GM12864 (cell line): ENCODE measurements at places on chromosomes 4 and X.
A peak's percentile ranks its signal among the peaks of the same experiment; 100 is the strongest.

DNA sequence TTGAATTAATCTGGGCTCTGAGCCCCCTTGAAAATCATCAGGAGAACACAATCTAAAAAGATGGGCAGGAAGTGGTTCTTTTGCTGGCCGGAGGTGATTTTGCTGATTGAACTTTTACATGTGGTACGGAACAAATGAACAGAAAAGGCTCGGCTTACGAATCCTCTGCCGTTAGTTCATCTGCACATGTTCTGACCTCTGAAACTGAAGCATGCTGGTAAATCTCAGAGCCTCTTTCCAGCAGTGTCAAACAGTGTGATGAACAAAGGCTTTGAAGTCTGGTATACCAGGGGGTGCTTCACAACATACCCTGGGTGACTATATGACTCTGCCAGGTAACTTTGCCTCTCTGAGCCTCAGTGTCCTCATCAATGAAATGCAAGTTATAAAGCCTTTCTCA lies 194.2 kb upstream of the C1QTNF7 start:
- DNase-seq = no peak

GRCh38 chrX:19593690-19594089 lies 78.4 kb upstream of the MAP3K15 start:
- DNase-seq = no peak

- DNase-seq = no peak
Measured at GRCh38 chr4:87442889-87443288, 20.5 kb downstream of the NUDT9 start.

DNA sequence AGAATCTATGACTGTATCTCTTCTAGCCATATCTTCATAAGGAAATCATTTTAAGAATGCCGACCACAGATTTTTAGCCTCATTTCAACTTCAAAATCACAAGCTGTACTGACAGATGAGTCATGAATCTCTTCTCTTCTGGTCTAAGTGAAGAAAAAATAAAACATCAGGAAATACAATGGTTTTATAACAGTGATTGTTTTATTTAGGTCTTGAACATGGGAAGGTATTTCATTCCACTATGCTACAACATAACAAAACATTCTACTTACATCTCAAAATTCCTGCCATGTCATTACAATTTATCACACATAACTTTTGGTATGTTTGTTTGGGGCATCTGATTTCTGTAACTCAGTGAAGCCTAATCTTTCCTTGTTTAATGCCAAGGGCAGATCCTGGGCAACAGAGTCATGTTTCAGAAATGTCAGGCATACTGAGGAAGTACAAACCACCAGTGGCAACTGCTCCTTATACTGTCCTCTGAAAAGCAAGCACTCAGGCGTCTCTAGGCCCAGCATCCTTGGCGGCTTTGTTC lies 325.0 kb downstream of the PDHA2 start:
- no peak for DNase-seq

DNA sequence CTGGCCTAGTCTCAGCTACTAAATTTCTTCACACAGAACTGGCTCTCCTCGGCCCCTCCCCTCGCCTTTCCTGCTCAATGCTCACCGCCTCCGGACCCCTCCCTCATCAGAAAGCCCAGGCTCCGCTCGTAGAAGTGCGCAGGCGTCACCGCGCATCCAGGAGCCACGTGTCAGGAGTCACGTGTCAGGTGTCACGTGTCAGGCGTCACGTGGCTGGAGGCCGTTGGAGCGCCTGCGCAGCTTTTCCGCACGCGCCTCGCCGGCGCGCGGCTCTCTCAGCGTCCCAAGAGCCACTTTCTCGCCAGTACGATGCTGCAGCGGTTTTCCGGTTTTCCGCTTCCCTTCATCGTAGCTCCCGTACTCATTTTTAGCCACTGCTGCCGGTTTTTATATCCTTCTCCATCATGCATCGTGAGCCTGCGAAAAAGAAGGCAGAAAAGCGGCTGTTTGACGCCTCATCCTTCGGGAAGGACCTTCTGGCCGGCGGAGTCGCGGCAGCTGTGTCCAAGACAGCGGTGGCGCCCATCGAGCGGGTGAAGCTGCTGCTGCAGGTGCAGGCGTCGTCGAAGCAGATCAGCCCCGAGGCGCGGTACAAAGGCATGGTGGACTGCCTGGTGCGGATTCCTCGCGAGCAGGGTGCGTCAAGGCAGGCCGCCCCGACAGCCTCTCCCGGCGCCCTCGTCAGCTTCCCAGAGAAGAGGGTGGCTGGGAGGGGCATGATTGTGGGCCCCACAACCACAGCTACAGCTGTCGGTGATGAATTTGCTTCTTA lies at the start of gene SLC25A31:
Gene SLC25A31, plus strand, starts transcription at position 259 of the 772 bp plus-strand sequence. Its CDS starts 146 bp downstream, at position 405.
- DNase-seq = no peak

DNA sequence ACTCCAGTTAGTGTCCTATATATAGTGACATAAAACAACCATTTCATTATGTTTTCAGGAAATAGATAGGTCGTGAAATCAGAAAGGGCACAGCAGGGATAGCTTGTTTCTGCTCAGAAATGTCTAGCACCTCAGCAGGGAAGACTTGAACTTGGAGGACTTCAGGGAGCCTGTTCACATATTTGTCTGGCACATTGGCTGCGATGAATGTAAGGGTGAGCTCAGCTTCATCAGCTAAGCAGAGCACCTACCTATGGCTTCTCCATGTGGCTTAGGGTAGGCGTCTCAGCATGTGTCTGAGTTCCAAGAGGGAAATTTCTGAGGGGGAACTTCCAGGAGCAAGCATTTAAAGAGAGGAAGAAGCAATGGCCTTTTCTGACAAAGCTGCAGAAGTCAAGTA lies 126.2 kb downstream of the PCDH10 start:
- DNase-seq = no peak

GRCh38 chrX:129637217-129638109 lies 17.3 kb downstream of the APLN start:
- DNase-seq = peak; percentile 18

GRCh38 chrX:120457766-120458180 lies 11.3 kb downstream of the LAMP2 start:
- DNase-seq = no peak

DNA sequence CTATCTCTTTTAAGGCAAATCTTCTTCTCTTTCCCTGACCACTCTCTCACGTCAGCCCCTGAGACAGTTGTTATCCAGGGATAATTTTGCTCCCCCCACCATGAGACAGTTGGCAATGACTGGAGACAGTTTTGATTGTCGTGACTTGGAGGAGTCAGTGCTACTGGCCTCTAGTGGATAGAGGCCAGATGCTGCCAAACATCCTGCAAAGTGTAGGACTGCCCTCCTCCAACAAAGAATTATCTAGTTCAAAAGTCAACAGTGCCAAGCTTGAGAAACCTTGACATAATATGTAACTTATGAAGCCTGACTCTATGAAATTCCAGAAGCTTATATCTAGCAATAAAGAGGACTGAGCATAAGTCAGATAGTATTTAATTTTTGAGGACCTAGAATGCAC lies 502.1 kb upstream of the IGFBP7 start:
- no peak for DNase-seq

DNA sequence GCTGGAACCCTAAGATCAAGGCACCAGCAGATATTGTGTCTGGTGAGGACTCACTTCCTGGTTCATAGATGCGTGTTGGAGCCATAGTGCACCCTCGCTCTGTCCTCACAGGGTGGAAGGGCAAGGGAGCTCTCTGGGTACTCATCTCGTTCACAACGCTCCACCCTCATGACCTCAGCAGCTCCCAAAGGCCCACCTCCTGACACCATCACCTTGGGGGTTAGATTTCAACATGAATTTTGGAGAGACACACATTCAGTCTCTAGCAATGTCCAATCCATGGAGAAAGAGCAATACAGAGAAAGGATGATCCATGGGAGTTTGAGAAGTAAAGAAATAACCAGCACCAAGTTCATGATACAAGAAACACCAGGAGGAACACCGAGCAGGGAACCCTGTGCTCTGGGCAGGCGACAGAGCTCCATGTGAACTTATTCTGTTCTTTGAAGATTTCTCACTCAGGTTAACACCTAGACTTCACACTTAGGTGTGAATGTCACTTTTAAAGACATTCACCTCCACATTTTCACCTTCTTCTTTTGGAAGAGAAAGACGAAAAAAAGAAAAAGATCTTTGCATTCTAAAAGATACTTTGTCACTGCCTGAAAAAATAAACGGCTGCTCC lies 171.8 kb upstream of the FAM9B start:
- DNase-seq = no peak

- no peak for DNase-seq
Measured at GRCh38 chr4:94431388-94431787, 20.4 kb upstream of the PDLIM5 start.

DNA sequence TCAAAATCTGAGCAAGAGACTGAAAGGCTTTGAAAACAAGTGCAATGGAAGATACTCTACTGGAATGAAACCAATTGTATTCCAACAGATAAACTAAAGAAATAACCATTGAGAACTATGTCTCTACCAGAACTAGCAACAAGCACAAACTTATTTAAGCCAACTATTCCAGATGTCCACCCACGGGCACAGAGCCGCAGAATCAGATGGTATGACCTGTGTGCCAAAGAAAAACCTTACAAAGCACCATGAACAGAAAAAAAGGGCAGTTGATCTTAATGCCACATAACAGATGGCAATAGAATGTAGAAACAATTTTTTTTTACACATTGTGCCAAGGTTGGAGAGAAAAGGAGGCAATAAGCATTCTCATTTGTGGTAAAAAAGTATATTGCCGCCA lies 269.3 kb upstream of the ADGRL3 start:
- DNase-seq = no peak

GRCh38 chrX:65098851-65099250 lies 122.6 kb upstream of the ZC4H2 start:
- DNase-seq = no peak

GRCh38 chr4:128979934-128980333 lies 113.4 kb downstream of the SCLT1 start:
- no peak for DNase-seq

GRCh38 chr4:142414366-142414990 lies 431.6 kb downstream of the INPP4B start:
- DNase-seq = no peak

DNA sequence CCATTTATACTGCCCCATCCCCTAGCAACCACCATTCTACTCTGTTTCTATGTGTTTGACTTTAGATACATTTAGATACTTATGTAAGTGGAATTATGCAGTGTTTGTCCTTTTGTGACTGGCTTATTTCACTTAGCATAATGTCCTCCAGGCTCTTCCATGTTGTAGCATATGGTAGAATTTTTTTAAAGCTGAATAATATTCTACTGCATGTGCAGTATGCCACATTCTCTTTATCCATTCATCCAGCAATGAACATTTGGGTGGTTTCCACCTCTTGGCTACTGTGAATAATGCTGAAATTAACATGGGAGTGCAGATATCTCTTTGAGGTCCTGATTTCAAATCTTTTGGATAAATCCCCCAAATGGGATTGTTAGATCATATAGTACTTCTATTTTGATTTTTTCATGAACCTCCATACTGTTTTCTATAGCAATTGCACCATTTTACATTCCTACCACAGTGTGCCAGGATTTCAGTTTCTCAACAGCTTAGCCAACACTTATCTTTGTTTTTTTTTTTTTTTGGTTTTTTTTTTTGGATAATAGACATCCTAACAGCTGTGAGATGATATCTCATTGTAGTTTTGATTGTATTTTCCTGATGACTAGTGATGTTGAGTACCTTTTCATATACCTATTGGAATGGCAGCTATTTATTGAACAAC lies 105.9 kb upstream of the LNX1 start:
- DNase-seq = no peak

DNA sequence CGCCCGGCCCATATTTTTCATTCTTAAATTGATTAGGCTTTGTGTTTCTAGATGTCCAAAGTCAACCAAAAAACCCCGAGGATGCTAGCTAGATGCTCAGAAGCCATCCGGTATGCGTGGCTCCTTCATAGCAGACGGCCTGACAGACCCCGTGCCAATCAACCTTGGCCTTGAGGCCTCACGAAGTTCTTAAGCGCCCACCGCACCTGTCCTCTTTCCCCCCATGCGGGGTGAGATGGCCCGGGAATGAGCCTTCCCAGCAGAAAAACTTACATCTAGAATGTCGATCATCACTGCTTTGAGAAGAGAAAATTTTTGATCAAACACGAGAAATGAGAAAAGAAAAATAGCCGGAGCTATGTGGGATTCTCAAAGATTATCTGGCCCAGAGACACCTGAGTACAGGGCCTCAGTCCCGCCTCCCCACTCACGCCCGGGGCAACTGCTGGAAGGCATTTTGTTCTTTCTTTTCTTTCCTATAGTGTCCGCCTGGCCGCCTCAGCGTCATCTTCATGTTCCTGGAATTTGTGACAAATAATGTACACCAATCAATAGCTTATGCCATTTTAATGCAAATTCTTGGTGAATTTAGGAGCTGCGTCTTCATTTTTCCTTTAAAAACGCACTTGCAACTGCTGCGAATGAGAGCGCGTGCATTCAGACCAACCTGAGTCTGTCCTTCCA lies 1.6 kb upstream of the NAT8L start:
- DNase-seq = no peak

DNA sequence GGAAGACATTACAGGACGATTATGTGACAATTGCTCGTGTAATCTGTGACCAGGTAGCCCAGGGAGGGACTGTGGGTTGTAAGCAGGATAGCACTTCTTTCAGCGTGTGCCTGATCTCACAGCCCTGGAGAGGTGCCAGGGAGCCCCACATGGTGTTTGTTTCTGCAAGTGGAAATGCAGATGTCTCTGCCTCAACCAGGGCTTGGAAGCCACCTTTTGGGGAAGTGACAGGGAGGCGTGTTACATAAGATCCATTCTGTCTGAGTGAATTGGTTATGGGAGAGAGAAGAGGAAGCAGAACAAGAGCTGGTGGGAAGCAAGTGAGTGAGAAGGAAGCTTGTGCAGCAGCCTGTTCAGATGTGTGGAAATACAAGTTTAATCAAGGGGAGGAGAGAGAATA lies 104.5 kb upstream of the GATB start:
- no peak for DNase-seq
